Colonic mucosa (tissue), 4 donors: ENCODE measurements at places on chromosomes 2 and 18. TPM values are rescaled to one million over a fixed set of nuclear protein-coding genes. Genes with fewer than 3 reads are reported as not detected.

Gene GPR35
- 92.2 TPM for total RNA-seq

Gene FBXO36
- total RNA-seq, result 0.77 TPM

Gene DSG1
- not detected for total RNA-seq

Gene SLC9A2
- 76.2 TPM for total RNA-seq

Gene EPAS1
- 116 TPM for total RNA-seq

Gene ORC4
- total RNA-seq, result 42.0 TPM

Gene SP9
- total RNA-seq, result not detected

Gene ZNF385B
- 0.69 TPM for total RNA-seq

Gene TNS1
- 164 TPM for total RNA-seq

Gene HSBP1L1
- 59.6 TPM for total RNA-seq

Gene GRB14
- total RNA-seq, result 1.7 TPM

Gene AKAIN1
- not detected for total RNA-seq

Gene CFC1
- not detected for total RNA-seq

Gene HOXD1
- 8.3 TPM for total RNA-seq

Gene DPYSL5
- 0.24 TPM for total RNA-seq

Gene CRYBA2
- total RNA-seq, result 5.5 TPM

Gene UGT1A10
- 45.2 TPM for total RNA-seq

Gene EFR3B
- total RNA-seq, result 1.8 TPM

Gene TMEM37
- total RNA-seq, result 52.1 TPM
